Renal cortical epithelial cell (primary cell): ENCODE measurements at places on chromosomes 2 and 18.
A peak's percentile ranks its signal among the peaks of the same experiment; 100 is the strongest.

- peak; percentile 81 for DNase-seq
These were observed 83.5 kb downstream of the DNAH7 start for GRCh38 chr2:195984923-195985726.

GRCh38 chr2:120551522-120551921 is 184.1 kb upstream of the GLI2 start:
- DNase-seq = no peak

- DNase-seq = no peak
These were observed 250.6 kb downstream of the EIPR1 start for GRCh38 chr2:3126911-3127621.

GRCh38 chr2:68206793-68207192 is 45.5 kb downstream of the PPP3R1 start:
- DNase-seq = no peak

GRCh38 chr2:174660984-174661675 is 63.5 kb upstream of the WIPF1 start:
- DNase-seq = no peak

GRCh38 chr2:168538133-168538532 is 82.1 kb downstream of the CERS6 start:
- no peak for DNase-seq

DNA sequence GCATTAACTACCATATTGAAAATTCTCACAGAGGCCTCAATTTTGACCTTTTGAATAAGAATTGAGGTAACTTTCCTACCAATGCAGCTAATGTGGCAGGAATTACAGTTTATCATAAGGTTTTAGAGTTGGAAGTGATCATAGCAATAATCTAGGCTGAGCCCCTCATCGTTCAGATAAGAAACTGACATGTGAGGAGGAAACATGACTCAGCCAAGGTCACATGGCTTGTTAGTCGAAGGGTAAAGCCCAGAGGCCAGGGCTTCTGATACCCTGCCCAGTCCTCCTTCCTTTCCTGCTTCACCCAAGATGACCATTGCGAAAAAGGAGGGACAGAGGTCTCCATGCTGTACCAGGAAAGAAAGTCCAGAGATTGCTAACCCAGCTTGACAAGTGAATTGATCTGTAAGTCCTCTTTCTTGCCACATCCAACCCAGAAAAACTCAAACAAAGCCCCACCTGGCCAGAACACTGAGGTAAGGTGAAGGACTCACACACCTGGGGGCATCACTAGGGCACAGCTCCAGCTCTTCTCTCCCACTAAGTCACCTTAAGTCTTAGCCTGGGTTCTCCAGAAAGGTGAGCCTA is 174.8 kb downstream of the EN1 start:
- DNase-seq = no peak

DNA sequence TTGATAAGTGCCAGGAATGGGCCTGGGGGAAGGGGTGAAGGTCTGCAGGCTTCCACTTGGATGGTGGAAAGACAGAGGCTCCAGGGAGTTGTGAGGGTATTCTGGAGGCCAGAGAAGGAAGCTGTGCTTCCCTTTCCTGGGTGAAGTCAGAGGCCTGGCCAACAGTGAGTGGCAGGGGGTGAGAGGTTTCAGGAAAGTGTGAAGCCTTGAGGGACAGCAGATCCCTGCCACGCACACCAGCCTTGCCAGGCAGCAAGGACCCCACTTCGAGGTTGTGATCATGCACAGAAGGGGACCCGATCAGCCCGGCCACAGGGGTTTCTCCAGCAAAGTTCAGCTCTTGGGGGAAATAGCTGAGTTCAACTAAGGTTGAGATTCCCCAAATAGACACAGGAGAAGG is 66.5 kb downstream of the SMAD7 start:
- DNase-seq = no peak

GRCh38 chr2:36329251-36329650 is 26.3 kb upstream of the CRIM1 start:
- peak; percentile 66 for DNase-seq

DNA sequence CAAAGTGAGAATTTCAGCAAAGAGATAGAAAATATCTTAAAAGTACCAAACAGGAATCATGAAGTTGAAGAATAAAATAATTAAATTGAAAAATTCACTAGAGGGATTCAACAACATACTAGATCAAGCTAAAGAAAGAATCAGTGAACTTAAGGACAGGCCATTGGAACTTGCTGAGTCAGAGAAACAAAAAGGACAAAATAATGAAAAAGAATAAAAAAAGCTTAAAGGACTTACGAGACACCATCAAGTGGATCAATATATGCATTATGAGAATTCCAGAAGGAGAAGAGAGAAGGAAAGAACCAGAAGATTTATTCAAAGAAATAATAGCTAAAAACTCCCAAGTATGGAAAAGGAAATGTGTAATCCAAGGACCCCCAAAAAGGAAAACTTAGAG is 158.4 kb downstream of the SLC4A10 start:
- DNase-seq = no peak

DNA sequence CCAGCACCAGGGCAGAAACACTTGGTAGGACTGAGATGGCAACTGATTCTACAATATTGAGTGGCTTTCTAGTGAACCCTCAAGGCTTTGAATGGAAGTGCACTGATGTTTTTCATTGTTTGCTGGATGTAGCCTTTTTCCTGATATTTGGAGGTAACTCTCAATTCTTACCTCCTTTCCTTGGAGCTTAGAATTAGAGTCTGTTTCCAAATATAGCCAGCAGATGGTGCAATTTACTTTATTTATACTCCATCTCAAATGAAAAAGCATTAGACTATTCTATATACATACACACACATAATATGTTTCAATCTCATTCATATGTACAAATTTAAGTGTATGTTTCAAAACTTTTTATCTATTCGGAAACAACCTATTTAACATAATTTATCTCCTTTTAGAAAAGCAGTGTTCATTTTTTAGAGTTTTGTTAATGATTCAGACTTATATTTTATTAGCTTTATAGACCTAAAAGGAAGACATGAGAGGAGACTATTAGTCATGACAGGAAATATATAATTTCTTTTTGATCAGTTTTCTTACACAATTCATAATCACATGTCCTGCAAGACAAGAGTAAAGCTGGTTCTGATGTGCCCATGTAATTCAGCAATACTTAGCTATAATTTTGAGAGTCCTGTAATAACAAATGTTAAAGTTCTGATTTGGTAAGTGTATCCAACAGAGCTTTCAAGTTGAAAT is 124.8 kb downstream of the NUP35 start:
- peak; percentile 41 for DNase-seq

DNA sequence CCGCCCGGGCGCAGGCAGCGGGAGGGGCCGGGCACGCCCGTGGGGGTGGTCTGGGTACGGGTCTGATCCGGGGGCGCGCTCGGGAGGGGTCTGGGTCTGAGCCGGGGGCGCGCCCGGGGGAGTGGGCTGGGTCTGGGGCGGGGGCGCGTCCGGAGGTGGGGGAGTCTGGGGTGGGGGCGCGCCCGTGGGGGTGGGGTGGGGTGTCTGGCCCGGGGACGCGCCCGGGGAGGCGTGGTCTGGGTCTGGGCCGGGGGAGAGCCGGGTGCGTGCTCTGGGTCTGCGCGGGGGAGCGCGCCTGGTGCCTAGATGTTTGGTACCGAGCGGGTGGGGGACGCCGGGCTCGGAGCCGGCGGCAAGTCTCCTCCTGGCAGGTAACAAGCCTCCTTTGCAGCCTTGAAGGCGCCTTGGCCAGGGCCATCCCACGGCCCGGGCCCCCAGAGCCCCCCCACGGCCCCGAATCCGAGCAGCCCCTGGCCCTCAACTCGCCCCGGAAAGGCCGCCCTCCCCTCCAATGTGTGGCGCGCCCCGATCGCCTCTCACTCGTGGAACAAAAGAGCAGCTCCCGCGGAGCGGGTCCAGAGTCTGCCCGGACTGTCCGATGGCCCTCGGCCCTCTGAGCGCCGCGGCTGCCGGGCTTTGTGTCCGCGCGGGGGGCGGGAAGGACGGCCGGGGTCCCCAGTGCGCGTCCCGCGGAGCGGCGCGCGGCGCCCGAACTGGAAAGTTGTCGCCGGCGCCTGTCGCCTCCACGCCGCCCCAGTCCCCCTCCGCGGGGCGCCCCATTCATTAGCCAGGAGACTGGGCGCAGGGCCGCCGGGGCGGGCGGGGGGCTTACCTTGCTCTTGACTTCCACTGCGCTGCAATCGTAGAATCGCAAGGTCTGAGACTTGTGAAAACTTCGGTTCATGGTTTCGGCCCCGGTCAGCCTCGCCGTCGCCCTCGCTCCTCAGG is 595 bp downstream of the PARD6G start:
- DNase-seq = no peak

GRCh38 chr18:69853051-69853450 is 94.6 kb downstream of the CD226 start:
- DNase-seq = no peak

DNA sequence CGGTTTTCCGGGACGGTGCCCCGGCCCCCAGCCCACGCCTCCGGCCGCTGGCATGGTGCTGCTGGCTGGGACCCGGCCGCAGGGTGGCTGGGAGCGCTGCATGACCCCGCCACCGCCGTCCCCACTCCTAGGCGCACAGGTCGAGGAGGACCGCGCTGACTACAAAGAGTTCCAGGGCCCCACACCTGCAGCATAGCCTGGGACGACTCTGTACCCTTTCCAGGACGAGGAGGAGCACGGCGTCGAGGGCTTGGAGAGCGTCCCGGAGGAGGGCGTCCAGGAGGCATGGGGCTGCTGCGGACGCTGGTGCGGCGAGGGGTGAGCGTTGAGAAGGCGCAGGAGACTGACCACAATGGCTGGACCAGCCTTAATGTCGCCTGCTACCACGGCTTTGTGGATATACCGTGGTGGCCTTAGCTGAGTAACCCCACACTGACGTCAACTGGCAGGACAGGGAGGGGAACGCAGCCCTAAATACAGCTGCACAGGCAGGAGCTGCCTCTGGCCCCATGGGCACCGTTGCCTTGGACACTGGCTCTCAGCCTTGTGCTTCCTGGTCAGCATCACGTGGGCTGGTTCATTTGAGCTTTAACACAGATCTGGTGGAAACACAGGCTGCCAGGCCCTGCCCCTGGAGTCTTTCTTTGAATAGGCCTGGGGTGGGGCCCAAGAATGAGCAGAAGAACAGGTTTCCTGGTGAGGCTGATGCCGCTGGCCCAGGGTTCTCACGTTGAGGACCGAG is 40.9 kb upstream of the TRIM43B start:
- DNase-seq = peak; percentile 17

GRCh38 chr2:159807183-159808031 is 9.4 kb upstream of the CD302 start:
- DNase-seq = peak; percentile 59

DNA sequence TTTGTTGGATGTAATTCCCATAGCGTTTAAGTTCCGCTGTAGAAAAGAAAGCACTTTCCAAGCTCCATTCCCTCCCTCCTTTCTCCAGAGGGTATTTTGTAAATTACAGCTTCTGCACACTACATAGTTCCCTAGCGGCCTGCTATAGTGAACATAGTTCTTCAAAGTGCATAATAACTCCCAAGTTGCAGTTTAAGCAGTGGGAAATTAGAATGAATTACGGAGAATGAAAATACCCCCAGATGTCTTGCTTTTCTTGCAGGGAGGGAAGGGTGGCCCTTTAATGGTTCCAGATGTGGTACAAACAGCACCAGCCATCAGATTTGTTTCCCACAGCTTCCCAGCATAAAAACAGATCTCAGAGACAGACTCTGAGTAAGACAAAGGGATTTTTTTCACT is 893.9 kb downstream of the SUCLG1 start:
- no peak for DNase-seq

GRCh38 chr18:67771271-67771670 is 254.8 kb upstream of the DSEL start:
- DNase-seq = peak; percentile 33

GRCh38 chr18:42734520-42734919 is 381.0 kb downstream of the RIT2 start:
- DNase-seq = no peak

DNA sequence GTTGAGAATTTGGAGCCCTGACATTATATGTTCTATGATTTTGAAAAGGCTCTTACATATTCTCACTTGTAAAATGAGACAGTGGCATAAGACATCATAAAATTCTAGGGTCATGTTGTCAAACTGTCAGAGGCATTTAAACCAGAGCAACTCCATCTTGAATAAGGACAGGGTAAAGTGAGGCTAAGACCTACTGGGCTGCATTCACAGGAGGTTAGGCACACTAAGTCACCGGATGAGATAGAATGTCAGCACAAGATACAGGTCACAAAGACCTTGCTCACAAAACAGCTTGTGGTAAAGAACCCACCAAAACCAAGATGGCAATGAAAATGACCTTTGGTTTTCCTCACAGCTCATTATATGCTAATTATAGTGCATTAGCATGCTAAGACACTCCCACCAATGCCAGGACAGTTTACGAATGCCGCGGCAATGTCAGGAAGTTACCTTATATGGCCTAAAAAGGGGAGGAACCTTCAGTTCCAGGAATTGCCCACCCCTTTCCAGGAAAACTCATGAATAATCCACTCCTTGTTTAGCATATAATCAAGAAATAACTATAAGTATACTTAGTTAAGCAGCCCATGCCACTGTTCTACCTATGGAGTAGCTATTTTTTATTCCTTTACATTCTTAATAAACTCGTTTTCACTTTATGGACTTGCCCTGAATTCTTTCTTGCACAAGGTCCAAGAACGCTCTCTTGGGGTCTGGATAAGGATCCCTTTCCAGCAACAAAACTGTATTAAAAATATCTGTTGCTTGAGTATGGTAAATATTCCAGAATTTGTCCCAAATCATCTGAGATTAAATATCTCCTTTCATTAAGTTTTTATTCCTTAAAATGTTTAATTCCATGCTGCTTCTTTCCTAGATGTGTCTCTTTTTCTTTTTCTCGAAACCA is 406.4 kb downstream of the METTL4 start:
- no peak for DNase-seq

DNA sequence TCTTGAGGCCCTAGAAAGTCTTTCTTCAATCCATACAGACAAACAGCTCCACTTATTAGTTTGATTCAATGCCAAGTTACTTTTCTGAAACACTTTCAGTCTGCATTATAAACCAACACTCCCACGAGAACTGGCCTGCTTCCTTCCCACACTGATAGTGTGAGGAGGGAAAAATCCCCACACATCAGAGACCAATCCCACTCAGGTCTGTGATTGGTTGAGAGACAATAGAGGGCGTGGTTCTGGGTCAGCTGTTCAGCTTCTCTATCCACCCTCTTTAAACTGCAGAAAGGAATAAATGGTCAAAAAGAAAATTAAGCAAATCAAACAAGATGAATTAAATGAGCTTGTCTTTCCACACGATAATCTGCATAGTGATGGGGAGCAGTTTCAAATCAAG is 152.5 kb downstream of the NRP2 start:
- DNase-seq = no peak
